ENCODE measurements at places on chromosomes 5 and 9.

DNA sequence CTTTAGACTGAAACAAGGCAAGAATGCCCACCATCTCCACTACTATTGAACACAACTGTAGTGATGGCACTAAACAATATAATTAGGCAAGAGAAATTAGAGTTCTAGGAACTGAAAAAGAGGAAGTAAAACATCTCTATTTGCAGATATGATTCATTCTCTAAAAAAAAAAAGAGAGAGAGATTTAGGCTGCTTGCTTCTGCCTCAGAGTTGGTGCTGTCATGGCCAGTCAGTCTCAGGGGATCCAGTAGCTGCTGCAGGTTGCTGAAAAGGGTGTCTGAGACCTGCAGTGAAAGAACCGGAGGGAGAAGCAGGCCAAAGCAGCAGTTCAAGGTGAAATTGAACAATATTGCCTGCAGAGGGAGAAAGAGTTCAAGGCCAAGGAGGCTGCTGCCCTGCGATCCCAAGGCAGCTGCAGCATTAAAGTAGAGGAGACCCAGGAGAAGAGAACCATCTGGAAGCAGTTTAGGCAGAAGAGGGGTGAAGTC, 72.5 kb downstream of the AP3B1 start:
- no peak for DNase-seq

- DNase-seq = peak; percentile 87
These were observed 702 bp downstream of the CDC20B start for GRCh38 chr5:55172051-55172899.

GRCh38 chr9:127862075-127863011, 7.9 kb upstream of the ENG start:
- DNase-seq = no peak

DNA sequence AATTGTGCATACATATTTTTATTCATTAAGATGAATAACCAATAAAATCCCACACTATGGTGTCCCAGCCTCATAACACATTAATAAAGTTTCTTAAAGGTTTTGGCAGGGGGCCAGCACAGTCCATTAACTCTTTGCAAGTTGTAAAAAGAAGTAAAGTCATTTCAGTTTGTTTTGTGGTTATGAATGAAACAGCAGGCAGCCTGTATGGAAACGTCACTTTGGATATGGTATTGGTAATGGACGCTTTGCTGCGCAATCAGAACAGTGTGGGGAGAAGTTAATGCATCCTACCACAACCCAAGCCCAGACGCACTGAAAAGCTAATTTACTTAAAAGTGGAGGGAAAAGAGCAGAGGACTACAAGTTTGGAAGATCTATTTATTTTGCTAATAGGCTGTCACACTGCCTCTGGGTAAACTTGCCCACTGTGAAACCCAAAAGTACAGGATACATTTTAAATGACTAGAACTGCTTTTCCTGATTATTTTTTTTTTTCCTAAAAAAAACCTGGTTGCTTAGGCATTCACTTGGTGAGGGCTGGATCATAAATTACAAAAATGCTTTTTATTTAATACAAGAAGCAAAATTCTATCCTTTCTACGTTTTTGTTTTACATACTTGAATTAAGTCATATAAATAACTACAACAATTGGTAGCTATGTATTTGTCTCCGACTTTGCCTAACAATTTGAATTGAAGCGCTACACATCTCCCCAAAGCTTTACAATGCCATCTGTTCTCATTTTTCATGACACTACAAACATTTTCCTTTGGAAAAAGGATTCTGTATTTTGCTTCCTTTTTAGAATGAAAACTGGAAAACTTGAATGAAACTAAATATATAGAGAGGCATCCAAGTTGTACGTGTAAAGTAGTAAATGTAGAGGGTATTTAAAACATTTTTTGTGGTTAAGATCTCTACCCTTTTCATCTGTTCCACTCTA, 104.3 kb downstream of the NFIB start:
- DNase-seq = peak; percentile 62

GRCh38 chr5:655406-655805, 37.7 kb downstream of the TPPP start:
- no peak for DNase-seq

- DNase-seq = no peak
These were observed 688.9 kb upstream of the CDH9 start for GRCh38 chr5:27727254-27727653.

- DNase-seq = peak; percentile 47
These were observed 74.2 kb upstream of the ADCY2 start for GRCh38 chr5:7321724-7322123.
